T1000 (cell line): ENCODE measurements at places on chromosomes 3 and 15.

GRCh38 chr3:151234825-151235224 lies 31.8 kb upstream of the GPR171 start:
- no peak for DNase-seq

- DNase-seq: no peak
Observed at GRCh38 chr3:172044833-172045585, 5.6 kb downstream of the FNDC3B start.

DNA sequence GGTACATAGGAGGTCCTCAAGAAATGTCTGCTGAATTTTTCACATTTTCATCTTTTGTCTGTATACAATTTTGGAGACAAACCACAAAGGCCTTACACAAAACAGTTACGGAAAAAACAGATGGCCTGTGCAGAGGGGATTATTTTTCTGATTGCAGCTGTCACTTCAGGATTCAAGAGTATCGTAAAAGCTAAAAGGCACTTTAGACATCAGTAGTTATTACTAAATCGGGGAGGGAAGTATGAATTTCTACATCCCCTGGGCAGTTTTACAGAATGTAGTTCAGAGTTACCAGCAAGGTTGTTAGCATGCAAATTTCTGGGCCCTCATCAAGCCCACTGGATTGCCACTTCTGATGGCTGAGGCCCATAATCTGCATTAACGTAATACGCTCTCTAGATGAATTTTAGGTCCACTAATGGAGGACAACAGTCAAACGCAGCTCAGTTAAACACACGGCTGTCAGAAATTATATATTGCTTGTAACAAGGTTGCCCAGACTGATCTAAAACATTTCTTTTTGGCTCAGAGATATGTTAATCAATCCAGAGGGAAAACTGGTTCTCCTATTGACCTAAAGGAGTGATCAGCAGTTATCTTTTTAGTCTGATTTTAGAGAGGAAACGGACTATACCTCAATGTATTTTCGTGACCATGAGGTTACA lies 1.1 kb downstream of the RIOX2 start:
- no peak for DNase-seq

- no peak for DNase-seq
Observed at GRCh38 chr3:178709051-178709450, 172.8 kb downstream of the KCNMB2 start.

DNA sequence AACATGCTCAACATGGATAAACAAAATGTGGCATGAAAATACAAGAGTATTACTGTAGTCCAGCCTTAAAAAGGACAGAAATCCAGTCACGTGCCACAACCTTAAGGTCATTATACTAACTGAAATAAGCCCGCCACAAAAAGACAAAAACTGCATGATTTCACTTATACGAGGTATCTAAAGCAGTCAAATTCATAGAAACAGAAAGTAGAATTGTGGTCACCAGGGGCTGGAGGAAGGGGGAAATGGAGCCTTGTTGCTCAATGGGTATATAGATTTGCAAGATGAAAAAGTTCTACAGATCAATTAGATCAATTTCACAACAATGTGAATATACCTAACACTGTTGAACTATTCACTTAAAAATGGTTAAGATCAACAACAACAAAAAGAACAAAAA lies 7.4 kb downstream of the GLB1 start:
- DNase-seq: no peak

DNA sequence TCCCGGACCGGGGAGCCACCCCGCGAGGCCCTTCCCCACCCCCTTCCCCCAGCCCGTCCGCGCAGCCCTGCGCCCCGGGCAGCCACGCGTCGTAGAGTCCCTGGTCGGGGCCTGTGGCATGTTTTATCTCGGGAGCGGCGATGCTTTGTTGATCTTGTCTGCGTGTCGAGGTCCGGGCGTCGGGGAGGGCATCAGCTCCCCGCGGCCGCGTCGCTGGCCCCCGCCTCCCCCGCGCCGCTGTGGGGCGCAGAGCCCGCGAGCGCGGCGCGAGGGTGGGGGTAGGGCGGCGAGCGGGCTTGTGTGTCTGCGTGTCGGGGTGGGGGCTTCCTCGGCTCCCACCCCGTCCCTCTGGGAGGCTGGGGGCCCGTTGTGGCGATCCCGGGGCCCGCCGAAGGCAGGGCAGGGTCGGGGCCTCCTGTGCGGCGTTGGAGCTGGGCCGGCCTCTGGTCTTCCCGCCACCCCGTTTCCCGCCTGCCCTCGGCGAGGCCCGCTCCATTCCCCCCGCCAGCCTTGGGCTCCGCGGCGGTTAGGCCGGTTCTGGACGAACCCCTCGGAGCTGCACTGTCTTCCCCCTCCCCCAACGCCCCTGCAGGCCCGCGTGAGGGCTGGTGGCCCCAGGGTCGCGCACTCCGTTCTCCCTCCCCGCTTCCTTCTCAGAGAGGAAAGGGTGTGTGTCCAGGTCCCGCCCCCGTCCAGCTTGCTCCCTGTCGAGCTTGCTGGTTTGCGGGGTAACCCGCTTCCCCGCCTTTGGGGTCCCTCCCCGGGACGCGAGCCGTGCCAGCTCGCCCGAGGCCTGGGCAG lies 695 bp downstream of the GMPS start:
- peak; percentile 9 for DNase-seq

DNA sequence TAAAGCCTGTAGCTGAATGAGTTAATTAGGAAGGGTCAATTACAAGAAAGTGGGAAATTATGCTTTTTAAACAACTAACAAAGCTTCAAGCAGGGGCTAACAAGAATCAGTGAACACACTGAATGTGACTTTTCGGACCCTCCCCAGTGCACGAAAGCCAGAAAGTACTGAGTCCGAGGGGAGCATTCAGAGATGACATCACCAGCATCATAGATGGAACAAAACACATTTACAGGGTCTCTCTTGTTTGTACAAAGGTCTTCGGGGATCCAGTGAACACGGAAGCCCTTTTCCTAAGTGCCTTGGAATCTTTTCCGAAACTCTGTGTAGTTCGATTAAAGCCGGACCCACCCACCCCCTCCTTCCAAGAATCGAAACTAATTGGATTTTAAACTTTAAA lies 829 bp downstream of the DCP1A start:
- no peak for DNase-seq
